ENCODE measurements at places on chromosomes 16 and 17.

DNA sequence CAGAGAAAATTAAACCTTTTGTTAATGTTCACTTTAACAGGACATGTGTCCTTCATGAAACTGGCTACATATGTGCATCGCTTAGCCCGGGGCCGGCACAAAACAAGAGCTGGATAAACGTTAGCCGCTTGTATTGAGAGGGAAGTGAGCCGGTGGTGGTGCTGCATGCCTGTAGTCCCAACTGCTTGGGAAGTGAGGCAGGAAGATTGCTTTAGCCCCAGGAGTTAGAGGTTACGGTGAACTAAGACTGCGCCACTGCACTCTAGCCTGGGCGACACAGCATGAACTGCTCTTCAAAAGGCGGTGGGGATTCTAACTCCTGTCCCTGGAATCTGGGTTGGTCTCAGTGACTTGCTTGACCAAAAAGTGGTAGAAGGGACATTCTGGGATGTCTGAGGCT, 15.0 kb upstream of the SPHK1 start:
- DNase-seq = no peak

- no peak for DNase-seq
Measured at GRCh38 chr17:8964801-8965393, 610 bp downstream of the PIK3R5 start.

DNA sequence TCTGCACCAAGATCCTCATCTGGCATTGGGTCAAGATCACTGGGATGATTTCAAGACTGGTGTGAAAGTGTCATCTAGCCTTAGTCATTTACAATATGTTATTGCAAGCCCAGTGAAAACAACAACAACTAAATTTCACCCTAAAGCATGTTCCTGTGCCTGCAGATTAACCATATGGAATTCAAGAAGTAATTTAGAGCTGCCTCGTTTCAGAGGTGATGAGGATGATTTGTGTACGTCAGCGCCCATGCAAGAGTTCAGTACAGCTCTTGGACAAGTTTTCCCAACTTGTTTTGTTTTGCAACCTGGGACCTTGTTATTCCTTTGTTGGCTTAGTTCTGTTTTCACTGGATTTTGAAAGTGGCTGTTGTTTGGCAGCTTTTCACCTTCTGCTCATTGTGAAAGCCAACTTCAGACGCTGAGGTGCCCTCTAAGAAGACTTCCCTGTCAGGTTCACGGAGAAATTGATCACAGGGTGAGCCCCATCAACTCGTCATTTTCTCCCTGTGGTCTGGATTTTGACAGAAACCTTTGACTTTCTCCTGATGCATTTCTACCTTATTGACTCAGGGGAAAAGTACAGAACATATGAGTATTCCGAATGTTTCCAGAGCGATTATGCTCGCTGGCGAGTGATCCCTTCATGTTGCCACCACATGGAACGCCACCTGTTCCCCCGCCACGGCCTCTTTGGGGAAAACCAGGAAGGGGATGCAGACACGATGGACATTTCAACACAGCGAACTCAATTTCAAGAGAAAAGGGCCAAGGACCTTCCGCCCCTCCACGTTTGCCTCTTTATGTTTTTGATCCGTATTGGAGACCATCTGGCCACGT, 85.6 kb downstream of the FOXL1 start:
- DNase-seq = no peak

DNA sequence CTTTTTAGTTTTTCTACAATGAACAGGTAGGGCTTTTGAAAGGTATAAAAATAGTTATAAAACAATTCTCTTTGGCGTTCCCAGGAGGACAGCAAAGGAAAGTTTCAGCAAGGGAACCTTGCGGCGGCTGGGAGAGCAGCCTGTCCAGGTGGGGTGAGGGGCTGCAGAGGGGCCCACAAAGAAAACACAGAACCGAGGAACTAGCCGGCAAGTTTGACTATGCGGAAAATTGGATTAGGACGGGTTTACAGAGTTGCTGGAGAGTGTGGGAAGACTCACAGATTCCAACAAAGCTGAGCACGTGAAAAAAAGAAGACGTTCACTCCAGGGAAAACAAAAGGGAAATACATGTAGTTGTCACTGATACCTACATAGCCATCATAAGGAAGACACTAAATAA, 40.2 kb upstream of the METTL16 start:
- DNase-seq = no peak

GRCh38 chr16:55717326-55717725, 61.5 kb downstream of the SLC6A2 start:
- no peak for DNase-seq

DNA sequence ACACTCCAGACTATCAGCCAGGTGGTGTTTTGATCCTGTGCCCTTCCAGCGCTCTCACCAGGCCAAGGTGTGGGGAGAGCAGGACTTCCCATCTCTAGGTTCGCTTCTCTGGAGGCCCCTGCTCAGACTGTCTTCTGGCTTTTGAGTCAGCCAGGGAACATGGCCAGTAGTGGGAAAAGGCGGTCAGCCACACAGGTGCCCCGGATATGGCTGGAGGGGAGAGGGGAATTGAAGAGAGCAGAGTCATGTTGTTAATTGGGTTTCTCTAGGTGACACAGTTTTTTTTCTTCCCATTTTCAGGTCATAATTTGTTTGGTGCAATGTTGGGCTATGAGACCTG, 1.5 kb downstream of the MINK1 start:
- DNase-seq = no peak

GRCh38 chr16:72791786-72792185, 256.1 kb downstream of the ZFHX3 start:
- DNase-seq = no peak

DNA sequence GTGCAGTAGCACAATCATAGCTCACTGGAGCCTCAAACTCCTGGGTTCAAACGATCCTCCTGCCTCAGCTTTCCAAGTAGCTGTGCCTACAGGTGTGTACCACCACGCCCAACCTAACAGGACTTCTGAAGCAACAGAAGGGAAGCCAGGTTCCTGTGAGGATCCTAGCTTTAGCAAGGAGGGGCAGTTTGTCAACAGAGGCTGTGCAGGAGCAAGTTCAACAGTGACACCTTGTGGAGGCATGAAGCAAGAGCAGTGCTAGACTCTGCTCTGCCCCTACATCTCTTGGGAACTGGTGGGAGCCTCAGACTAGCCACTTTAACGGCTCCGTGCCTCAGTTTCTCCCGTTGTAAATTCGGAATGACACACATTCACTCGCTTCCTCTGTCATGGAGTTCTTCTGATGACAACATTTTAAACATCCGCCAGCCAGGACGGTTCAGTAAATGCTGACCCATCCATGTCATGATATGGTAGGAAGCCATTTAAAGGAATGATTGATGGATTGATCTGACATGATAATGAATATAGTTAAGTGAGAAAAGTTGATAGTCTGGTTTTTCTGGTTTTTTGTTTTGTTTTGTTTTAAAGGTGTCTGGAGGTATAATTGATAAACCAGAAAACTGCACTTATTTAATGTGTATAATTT, 218.7 kb downstream of the MRTFB start:
- no peak for DNase-seq

DNA sequence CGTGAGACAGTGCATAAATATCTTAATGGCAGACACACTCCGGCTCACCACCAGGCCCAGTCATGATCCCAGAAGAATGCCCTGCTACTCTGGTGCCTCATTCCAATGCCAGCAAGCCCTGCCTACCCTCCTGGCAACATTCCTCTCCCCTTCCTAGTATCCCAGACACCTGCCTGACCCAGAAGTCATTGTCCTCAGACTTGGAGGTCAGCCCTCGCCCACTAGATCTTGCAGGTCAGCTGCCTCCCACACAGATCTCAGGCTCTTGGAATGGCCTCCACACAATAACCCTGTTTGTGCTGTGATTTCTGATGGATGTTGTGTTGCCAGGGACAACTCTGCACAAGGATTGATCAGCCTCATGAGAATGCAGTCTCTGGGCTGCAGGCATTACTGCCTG, 1.8 kb upstream of the TEX2 start:
- no peak for DNase-seq

GRCh38 chr17:50268743-50269275, 5.5 kb upstream of the TMEM92 start:
- no peak for DNase-seq

DNA sequence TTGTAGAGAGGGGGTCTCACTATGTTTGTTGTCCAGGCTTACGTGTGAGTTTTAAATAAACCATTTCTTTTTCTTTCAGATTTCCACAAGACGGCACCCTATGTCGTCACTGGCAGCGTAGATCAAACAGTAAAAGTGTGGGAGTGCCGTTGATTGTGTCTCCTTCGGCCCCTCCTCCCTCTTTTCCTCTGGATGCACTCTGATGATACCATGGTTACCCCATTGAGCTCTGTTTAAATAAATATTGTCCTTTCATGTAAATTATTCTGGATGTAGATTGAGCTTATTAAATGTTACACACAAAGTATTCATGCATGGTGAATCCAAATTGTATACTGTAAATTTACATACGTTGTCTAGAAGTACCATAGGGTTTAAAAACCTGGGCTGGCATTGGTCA, 29.9 kb downstream of the CLUH start:
- DNase-seq = no peak

DNA sequence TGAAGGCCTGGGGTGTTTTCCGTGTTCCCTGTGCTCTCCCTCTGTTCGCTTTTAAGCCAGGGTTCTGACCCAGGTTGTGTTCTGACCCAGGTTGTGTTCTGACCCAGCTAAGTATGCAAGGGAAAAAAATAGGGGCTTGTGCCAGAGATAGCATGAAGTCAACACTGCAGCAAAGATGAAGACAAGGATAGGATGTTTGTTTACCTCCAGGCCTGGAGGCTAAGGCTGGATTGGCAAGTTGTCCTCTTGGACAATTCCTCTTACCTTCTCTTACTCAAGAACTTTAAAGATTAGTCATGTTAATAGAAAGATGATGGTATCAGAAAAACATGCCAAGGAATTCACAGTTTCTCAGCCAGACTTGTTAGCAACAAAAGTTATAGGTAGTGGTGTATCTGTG, 19.4 kb downstream of the LYRM9 start:
- no peak for DNase-seq
